ENCODE measurements at places on chromosomes 4 and X. TPM values are rescaled to one million over a fixed set of nuclear protein-coding genes. Genes with fewer than 3 reads are reported as not detected.
A peak's percentile ranks its signal among the peaks of the same experiment; 100 is the strongest.

GRCh38 chr4:6694177-6694901 lies 661 bp downstream of the S100P start:
- DNase-seq, result no peak

DNA sequence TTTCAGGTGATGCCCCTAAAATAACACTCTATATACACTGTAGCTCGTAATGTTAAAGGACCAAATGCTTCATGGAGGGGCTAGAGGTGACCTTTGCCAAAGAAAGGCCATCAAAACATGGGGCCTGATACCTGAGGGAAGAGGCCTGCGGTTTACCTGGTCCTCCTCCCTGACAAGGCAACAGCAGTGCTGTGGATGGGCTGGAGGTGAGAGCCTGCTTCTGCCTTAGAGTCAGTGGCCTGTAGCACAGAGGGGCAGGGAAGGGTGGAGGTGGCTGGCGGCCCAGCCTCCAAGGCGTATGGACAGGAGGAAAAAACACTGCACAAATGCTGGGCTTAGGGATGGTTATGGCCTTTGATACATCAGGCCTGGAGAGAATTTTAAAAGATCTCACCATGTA lies 137.8 kb upstream of the USP38 start:
- DNase-seq, result no peak

DNA sequence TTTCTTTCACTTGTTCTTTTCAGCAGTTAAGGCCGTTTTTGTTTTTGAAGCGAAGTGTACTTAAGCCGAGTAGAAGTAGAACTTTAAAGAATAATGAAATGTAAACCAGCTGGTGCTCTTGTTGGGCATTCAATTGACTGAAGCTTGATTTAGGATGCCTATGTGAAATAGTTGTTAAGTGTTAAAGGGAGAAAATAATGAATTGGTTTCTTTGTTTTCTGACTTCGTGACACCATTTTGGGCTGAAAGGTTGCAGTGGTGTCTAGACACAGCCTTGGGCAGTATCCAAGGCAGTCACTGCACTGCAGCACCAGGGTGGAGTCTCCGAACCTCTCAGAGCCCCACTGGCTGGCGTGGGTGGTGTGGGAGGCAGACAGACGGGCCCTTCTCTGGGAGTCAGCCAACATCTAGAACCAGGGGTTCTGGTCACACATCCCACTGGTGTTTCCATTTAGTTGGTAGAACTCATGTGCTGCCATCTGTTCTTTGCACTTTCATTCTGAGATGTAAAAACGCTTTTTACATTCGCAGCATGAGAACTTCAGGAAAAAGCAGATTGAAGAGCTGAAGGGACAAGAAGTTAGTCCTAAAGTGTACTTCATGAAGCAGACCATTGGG lies 3.5 kb downstream of the UCHL1 start:
- DNase-seq, result no peak

DNA sequence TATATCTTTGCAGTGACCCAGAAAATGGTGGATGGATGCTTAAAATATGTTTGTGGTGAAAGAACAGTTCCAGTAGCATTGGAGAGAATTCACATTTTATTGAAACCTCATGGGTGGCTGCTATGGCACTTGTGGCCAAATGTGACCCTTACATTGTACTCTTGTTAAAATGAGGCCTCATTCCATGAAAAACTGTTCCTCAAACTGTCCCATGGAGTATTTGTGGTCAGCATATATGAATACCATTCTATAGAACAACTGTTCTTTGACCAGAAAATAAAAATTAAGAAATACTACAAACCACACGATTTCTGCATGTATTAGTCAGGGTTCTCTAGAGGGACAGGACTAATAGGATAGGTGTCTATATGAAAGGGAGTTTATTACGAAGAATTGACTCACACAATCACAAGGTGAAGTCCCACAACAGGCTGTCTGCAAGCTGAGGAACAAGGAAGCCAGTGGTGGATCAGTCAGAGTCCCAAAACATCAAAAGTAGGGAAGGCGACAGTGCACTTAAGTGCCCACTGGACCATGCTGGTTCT lies 35.1 kb downstream of the GEMIN8 start:
- DNase-seq, result no peak

GRCh38 chr4:96455045-96455720 lies 615.3 kb downstream of the PDHA2 start:
- no peak for DNase-seq

- no peak for DNase-seq
Measured at GRCh38 chr4:172042714-172043114, 229.5 kb downstream of the GALNTL6 start.

DNA sequence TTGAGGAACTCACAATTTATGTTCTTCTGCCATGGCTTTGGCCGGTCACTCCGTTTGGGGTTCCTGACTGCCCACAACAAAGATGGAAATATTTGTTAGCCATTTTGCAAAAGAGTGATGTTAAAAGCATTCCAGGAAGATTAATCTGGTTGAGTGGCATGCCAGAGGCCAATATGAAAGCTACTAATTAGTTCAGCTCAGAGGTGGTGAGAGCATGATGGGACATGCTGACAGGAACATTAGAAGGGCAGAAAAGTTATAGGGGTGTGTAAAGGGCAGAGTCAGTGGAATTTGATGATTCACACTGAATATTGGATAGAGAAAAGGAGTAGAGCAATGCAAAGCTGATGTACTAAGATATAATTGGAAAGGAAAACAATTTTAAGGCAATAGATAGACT lies 94.4 kb downstream of the TLL1 start:
- no peak for DNase-seq

DNA sequence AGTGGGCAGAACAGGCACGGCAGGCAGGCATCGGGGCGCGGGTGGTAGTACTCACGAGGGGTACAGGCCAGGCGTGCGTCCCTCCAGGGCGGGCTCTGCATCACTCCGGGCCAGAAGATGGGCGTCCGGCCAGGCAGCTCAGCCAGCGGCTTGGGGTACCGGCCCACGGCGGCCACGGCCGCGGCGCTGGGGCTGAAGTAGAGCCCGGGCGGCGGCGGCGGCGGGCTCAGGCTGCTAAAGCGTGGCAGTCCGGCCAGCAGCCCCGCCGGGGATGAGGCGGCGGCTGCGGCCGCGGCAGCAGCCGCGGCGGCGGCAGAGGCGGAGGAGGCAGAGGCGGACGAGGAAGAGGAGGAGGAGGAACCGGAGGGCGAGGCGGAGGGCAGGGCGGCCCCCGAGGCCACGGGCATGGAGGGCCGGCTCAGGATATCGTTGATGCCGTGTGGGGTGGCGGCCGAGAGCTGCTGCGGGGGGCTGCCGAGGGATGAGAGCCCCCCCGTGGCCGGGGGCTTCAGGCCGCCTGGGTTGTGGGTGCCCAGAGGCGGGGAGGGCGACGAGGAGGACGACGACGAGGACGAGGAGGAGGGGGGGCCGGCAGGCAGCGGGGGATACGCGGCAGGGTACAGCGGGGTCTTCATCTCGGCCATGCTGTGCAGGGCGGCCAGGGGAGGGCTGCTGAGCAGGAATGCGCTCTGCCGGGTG lies 1.4 kb downstream of the NKX6-1 start:
- DNase-seq, result no peak

DNA sequence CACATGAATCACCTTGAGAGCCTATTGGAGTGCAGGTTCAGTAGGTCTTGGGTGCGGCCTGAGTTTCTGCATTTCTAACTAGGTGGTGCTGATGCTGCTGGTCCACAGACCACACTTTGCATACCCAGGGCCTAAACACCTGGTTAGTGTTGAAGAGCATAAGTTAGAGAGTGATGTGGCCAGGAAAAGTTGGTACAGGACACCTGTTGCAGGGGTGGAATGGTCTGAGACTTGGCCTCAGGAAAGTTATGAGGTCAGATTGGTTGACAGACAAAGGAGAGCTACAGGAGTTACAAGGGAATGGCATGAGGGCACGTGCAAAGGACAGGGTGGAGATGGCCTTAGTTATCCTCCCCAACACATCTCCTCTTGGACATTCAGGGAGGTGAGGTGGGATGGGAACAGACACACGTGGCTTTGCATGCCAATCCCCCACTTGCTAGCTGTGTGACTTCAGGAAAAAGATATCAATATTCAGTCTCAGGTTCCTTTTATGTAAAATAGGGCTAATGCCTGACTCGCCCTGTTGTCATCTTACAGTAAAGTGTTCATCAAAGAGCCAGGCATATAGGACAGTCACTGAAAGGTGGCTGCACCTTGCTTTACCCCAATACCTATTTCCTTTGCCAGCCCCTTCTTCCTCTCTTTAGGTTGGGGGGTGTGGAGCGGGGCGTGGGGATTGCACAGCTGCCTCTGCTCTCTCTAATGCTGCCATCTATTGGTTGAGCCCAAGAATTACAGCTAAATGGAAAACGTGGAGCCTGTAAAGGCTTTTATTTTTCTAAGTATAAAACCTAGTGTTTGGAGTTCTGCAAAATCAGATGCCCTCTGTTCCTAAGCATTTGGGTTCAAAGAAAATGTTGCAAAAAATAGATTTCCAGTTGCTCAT lies 47.5 kb downstream of the ATG4A start:
- no peak for DNase-seq

- DNase-seq, result no peak
Measured at GRCh38 chr4:144667500-144667899, 21.5 kb downstream of the HHIP start.

GRCh38 chr4:59243038-59243437 lies 1957.1 kb upstream of the ADGRL3 start:
- no peak for DNase-seq

- DNase-seq, result no peak
Measured at GRCh38 chrX:70826715-70827114, 81.8 kb downstream of the TEX11 start.

- no peak for DNase-seq
Measured at GRCh38 chrX:120462370-120462769, 6.7 kb downstream of the LAMP2 start.

DNA sequence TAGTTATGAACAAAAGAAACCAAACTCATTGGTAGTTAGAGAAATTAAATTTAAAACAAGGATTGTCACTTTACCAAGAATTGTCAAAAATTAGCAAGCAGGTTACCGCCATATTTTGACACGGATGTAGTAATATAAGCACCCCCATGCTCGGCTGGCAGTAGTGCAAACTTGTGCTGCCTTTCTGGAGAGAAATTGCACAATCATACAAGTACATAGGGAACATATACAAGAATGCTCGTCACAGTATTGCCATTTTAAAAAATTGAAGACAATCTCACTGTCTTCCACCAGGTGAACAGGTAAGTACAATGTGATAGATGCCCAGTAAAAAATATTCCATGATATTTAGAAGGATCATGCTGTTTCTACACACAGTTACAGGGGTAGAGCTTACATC lies 55.6 kb upstream of the SLC39A8 start:
- no peak for DNase-seq

DNA sequence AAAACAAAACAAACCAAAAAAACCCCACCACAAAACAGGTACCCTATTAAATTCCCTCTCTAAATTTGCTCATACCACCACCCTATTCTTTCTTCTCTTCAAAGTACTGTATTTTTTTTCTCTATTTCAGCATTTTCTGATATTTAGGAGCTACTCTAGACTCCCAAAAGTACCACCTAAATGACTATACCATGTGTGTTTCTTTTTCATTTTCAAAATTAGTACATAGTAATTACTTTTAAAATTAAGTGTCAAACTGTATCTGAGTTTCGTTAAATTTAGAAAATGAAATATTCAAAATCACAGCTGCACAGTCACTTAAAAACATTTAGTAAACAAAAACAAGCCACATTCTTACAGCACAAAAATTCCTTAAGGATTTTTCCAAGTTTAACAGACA lies 161.7 kb downstream of the FBXW7 start:
- no peak for DNase-seq

GRCh38 chrX:83658731-83659130 lies 150.6 kb downstream of the POU3F4 start:
- no peak for DNase-seq

- DNase-seq, result no peak
Measured at GRCh38 chrX:71679575-71680207, 12.3 kb downstream of the LOC101059915 start.

DNA sequence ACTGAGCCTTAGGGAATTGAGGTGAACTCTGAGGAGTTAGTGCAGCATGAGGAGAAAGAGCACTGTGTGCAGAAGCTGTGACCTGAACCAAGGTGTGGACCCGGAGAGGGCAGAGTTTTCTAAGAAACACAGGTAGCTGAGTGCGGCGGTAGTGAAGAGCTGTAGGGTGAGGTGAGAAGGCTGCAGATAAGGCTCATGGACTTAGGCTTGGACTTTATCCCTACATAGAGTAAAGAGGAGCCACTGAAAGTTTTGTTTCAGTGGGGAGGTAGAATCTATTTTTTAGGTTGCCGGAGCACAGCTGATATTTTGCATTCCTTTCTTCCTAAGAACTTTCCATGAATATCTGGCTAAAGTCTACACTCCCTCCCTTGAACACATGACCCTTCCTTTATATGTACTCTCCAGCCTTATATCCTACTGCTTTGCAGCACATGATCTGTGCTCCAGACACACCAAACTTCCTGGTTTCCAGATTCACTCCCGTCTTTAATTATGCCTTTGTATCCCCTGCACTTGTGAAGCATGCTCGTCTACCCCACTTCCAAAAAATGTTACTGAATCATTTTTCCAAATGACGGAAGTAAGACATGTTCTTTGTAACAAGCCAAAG lies 10.6 kb upstream of the PGRMC2 start:
- no peak for DNase-seq

DNA sequence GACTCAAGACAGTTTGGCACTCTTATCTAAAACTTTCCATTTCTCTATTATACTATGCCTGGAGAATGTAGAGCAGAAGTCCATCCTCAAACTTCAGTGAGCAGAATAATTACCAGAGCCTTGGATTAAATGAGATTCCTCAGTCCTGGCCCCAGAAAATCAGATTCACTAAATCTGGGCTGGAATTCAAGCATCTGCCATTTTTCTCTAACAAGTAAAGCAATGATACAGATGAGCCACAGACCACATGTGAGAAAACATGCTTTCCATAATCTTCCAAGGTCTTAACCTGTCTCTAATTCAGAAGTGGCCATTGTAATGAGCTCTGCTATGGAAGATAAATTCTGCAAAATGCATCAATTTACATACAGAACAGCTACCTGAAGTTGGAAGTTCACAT lies 25.4 kb downstream of the SOWAHB start:
- no peak for DNase-seq

- peak; percentile 5 for DNase-seq
Measured at GRCh38 chrX:53682885-53683555, 3.5 kb downstream of the HUWE1 start.

DNA sequence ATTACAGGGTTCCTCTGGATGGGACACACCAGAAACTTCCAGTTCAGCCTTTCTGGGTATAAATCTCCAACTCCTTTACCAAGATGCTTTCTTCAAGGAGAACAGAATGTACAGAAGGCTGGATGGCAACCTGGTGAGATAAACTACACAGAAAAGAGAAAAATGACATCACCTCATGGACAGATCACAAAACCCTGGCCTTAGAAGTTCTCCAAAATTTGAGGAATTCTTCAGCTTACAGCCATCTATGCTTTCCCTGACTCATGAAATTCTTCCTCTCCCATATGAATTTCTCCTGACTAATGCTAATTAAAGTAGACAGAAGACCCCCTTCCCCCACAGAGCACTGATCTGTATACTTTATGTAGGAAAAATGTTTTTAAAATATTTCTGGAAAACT lies 345.4 kb downstream of the STIM2 start:
- DNase-seq, result no peak

The NLRP2B gene
- total RNA-seq, result 0.39 TPM

The ZNF711 gene
- 2.1 TPM for total RNA-seq

The TLL1 gene
- 7.9 TPM for total RNA-seq

The BLTP1 gene
- total RNA-seq, result 138 TPM

The MAGEB10 gene
- not detected for total RNA-seq

The SRPX gene
- total RNA-seq, result 165 TPM

The DRD5 gene
- not detected for total RNA-seq

Measured in tibial nerve (tissue), 4 donors.